ENCODE measurements at places on chromosomes 12 and 14. TPM values are rescaled to one million over a fixed set of nuclear protein-coding genes. Genes with fewer than 3 reads are reported as not detected.

Gene VRTN
- not detected for total RNA-seq

Gene ASB2
- 3.5 TPM for total RNA-seq

Gene CCDC175
- total RNA-seq, result not detected

Gene LRRC10
- total RNA-seq, result not detected

Gene KCNC2
- not detected for total RNA-seq

Gene MYRFL
- not detected for total RNA-seq

Gene SDR9C7
- total RNA-seq, result not detected

Gene INSM2
- total RNA-seq, result 0.02 TPM

Gene STON2
- total RNA-seq, result 0.65 TPM

Gene NKX2-1
- total RNA-seq, result 0.06 TPM

Gene CLEC9A
- total RNA-seq, result not detected

Gene MUCL1
- not detected for total RNA-seq

Gene GLT8D2
- 0.28 TPM for total RNA-seq

Gene TOMM20L
- total RNA-seq, result not detected

Gene GUCY2C
- 0.01 TPM for total RNA-seq

Gene GLT1D1
- total RNA-seq, result not detected

Gene IL31
- not detected for total RNA-seq

Gene SLC35F4
- total RNA-seq, result not detected

Gene RASSF8
- total RNA-seq, result 8.5 TPM
